ENCODE measurements at places on chromosomes 11 and 22.

GRCh38 chr22:40482391-40482790 lies 112.0 kb downstream of the SGSM3 start:
- no peak overlapping the region for H3K27ac ChIP-seq
- no peaks in the 10 kb centered on the region for H3K27me3 ChIP-seq
- DNase-seq, result no peak
- no peak overlapping the region for H3K4me3 ChIP-seq

DNA sequence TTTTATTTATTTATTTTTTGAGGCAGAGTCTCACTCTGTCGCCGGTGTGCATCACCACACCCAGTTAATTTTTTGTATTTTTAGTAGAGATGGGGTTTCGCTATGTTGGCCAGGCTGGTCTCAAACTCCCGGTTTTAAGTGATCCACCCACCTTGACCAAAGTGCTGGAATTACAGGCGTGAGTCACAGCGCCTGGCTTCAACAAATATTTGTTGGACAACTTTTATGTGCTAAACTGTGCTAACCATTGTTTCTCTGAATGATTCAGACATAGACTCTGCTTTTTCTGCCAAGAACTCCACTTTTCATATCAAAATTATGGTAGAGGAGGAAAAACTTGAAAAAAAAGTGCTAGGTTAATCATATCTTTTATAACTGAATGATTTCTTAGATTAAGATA lies 36.3 kb downstream of the MMP7 start:
- H3K4me1 ChIP-seq, result peaks cover 29% of the 10 kb centered on the region
- DNase-seq, result no peak
- H3K4me3 ChIP-seq, result no peak overlapping the region

GRCh38 chr11:65439331-65440181 lies 17.0 kb downstream of the NEAT1 start:
- peak overlapping the region; percentile 65 for H3K27ac ChIP-seq
- H3K27me3 ChIP-seq, result no peaks in the 10 kb centered on the region
- peaks cover 71% of the 10 kb centered on the region for H3K4me1 ChIP-seq

- H3K4me1 ChIP-seq, result peaks cover 30% of the 10 kb centered on the region
- H3K4me3 ChIP-seq, result no peak overlapping the region
- no peak overlapping the region for H3K27ac ChIP-seq
- peaks cover 2% of the 10 kb centered on the region for H3K36me3 ChIP-seq
- DNase-seq, result peak; percentile 39
- peaks cover 80% of the 10 kb centered on the region for H3K27me3 ChIP-seq
These were observed 107.3 kb upstream of the HSD17B12 start for GRCh38 chr11:43573233-43573632.

GRCh38 chr11:122273476-122274191 lies 157.6 kb upstream of the BLID start:
- H3K4me1 ChIP-seq, result no peaks in the 10 kb centered on the region
- H3K4me3 ChIP-seq, result no peak overlapping the region
- DNase-seq, result no peak
- H3K27ac ChIP-seq, result no peak overlapping the region
- H3K36me3 ChIP-seq, result no peaks in the 10 kb centered on the region
- no peaks in the 10 kb centered on the region for H3K27me3 ChIP-seq

DNA sequence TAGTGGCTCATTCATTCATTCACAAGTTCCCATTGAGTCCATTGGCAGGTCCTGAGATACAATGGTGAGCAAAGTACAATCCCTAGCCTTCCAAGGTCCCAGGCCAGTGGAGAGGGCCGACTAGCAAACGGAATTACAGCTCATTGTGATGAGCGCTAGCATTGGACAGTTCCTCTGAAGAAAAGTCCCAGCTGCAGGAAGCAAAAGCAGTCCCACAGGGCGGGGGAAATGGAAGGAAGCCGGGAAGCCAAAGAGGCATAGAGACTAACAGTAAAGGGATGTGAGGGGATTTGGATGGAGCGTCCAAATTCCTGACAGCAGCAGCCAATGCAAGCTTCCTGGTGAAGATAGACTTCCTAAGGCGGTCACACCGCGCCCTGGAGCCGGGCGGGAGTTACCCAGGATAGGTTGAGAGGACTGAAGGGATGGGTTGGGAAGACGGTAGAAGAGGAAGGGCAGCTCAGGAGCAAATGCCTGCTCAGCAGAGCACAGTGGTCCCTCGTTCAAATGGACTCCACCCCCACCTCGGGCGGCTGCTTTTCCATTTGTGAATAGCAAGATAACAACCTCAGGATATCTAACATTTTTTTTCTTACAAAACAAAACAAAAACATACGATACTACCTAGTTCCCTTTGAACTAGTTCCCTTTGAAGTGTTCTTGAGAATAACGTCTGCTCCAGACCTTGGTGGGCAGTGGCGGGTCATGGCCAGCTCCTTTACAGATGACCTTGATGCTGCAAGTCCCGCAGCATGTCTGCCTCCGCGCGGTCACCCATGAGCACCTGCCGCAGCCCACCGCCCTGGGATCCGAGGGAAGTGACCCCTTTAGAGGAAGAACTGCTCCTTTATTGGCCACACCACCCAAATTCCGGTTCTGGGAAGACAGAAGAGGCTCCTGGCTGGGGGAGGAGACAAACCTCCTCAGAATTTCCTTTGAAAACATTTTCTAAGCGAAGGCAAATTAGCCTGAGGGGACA lies 132.9 kb downstream of the RASSF10 start:
- H3K27me3 ChIP-seq, result peaks cover 6% of the 10 kb centered on the region
- no peak for DNase-seq
- H3K4me1 ChIP-seq, result no peaks in the 10 kb centered on the region
- H3K36me3 ChIP-seq, result no peaks in the 10 kb centered on the region
- H3K27ac ChIP-seq, result no peak overlapping the region

GRCh38 chr11:68840661-68841653 lies 759 bp downstream of the CPT1A start:
- peaks cover 5% of the 10 kb centered on the region for H3K27me3 ChIP-seq
- H3K4me1 ChIP-seq, result peaks cover 58% of the 10 kb centered on the region
- peaks cover 12% of the 10 kb centered on the region for H3K36me3 ChIP-seq
- peak overlapping the region; percentile 96 for H3K27ac ChIP-seq
- DNase-seq, result peak; percentile 47
- H3K4me3 ChIP-seq, result peak overlapping the region; percentile 87

GRCh38 chr22:29530716-29531115 lies 22.8 kb downstream of the THOC5 start:
- no peaks in the 10 kb centered on the region for H3K27me3 ChIP-seq
- H3K36me3 ChIP-seq, result peaks cover 65% of the 10 kb centered on the region
- no peak overlapping the region for H3K27ac ChIP-seq
- H3K4me3 ChIP-seq, result no peak overlapping the region
- H3K4me1 ChIP-seq, result no peaks in the 10 kb centered on the region

- no peak overlapping the region for H3K27ac ChIP-seq
- peaks cover 8% of the 10 kb centered on the region for H3K4me1 ChIP-seq
- DNase-seq, result no peak
- peaks cover 62% of the 10 kb centered on the region for H3K36me3 ChIP-seq
- no peaks in the 10 kb centered on the region for H3K27me3 ChIP-seq
These were observed 8.0 kb downstream of the STT3A start for GRCh38 chr11:125600663-125601062.

DNA sequence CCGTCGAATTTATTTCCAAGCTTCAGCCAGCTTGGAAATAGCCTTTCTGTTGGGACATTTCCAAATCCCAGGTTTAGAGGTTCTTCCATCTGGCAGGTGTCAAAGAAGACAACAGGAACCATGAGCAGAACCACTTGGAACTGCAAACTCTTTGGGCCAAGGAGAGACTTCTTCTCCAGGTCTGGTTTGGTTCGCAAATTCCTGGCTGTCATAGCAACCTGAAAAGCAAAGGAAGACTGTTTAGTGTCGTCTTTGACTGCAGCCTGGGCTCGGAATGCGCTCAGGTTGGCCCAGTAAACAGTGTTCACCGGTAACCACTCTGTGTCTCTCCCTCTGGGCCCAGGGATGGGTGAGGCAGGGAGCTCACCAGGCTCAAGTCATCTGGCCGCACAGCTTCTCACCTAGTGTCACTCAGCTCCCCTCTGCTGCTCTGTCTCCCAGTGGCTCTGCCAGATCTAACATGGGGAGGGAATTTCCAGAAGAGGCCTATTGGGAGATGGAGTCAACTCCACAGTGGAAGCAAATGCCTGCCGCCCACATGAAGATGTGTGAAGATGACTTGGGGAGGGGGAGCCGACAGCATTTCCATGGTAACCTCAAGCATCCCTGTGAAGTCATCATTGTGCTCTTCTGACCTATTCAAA lies 11.9 kb upstream of the CLMP start:
- no peaks in the 10 kb centered on the region for H3K36me3 ChIP-seq
- H3K27ac ChIP-seq, result no peak overlapping the region
- no peaks in the 10 kb centered on the region for H3K4me1 ChIP-seq
- no peak overlapping the region for H3K4me3 ChIP-seq
- peaks cover 44% of the 10 kb centered on the region for H3K27me3 ChIP-seq

- no peaks in the 10 kb centered on the region for H3K27me3 ChIP-seq
- H3K27ac ChIP-seq, result peak overlapping the region; percentile 71
- H3K4me1 ChIP-seq, result peaks cover 32% of the 10 kb centered on the region
- DNase-seq, result peak; percentile 57
These were observed 47.9 kb upstream of the SUSD2 start for GRCh38 chr22:24133187-24133965.

- no peak overlapping the region for H3K4me3 ChIP-seq
- DNase-seq, result no peak
- peaks cover 51% of the 10 kb centered on the region for H3K36me3 ChIP-seq
- peak overlapping the region; percentile 10 for H3K27ac ChIP-seq
- no peaks in the 10 kb centered on the region for H3K27me3 ChIP-seq
These were observed 7.8 kb downstream of the AMPD3 start for GRCh38 chr11:10462746-10463300.

GRCh38 chr11:116819049-116819448 lies 4.1 kb downstream of the APOA4 start:
- no peaks in the 10 kb centered on the region for H3K27me3 ChIP-seq
- H3K4me3 ChIP-seq, result no peak overlapping the region
- no peaks in the 10 kb centered on the region for H3K4me1 ChIP-seq
- H3K36me3 ChIP-seq, result no peaks in the 10 kb centered on the region
- H3K27ac ChIP-seq, result no peak overlapping the region
- no peak for DNase-seq

DNA sequence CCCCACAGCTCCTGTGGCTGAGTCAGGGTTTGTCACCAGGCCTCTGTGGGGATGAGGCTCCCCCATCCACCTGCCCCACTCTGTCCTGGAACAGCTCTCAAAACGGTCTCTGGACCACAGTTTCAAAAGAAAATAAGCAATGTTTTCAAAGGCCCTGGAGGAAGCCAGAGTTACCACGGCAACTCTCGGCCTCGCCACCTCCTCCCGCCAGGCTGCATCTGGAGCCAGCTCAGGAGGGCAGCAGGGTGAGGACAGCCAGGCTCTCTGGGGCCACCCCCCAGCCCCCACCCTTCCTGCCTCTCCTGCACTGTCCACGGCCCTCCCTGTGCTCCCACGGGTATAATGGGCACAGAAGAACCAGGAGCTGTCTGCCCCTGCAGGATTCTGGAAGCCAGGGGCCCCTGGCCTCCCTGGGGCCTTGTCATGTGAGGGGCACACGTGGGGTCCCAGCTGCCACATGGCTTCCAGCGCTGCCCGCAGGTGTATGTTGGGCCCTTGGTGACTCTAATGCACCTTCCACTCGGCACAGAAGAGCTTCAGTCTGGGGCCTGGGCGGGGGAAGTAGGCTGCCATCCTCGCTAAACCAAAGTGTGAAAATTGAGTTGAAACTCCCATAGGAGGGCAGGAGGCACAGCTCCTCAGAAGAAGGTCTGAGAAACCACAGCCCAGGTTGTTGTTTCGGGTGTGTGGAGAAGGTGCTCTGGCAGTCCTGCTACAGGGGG lies 10.3 kb downstream of the CD81 start:
- peak overlapping the region; percentile 77 for H3K27ac ChIP-seq
- peak overlapping the region; percentile 28 for H3K4me3 ChIP-seq
- H3K36me3 ChIP-seq, result peaks cover 8% of the 10 kb centered on the region
- peaks cover 61% of the 10 kb centered on the region for H3K4me1 ChIP-seq
- DNase-seq, result peak; percentile 50

DNA sequence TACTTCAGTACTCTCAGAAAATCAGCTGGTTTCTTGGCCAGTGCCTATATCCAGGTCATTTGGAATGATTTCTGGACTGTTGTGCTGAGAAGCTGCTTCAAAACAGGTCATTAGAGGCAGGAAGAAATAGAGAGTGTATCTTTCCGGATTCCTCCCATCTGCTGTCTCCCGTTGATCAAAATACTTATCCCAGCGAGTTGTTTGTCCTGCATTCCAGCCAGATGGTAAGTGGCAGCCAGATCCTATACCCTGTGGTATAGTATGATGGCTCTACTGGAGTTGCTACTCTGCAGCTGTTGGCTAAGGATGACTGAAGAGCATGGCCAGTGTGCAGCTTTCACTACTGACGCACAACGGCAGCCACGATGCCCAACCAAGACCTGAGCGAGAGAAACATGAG lies 560.9 kb upstream of the ANO5 start:
- DNase-seq, result no peak
- H3K4me1 ChIP-seq, result no peaks in the 10 kb centered on the region
- no peaks in the 10 kb centered on the region for H3K36me3 ChIP-seq
- H3K27me3 ChIP-seq, result no peaks in the 10 kb centered on the region
- H3K4me3 ChIP-seq, result no peak overlapping the region

DNA sequence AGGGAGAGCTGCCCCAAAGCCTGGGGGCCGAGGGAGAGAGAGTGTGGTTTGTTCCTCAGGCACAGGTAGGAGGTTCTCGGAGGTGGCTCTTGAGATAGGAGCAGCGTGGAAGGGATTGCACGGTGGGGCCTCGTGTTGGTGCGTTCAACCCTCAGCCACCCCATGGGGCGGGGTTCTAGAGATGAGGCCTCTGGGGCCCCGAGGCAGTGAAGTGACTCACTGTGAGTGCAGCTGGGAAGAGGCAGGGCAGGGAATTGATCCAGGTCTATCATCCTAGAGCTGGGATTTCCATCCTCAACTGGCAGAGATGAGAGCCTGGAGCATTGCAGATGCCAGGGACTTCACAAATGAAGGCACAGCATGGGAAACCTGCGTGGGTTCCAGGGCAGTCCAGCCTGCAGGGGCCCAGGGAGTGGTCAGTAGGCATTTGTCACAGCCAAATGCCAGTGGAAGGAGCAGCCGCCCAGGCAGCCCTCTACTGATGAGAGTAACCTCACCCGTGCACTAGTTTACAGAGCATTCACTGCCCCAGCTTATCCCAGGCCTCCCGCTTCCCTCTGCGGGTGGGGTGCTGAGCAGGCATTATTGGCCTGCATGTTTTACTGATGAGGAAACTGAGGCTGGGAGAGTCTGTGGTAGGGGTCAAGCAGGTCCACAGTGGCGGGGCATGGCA lies 5.1 kb upstream of the SMARCB1 start:
- H3K4me1 ChIP-seq, result peaks cover 26% of the 10 kb centered on the region
- DNase-seq, result no peak
- no peak overlapping the region for H3K4me3 ChIP-seq
- no peaks in the 10 kb centered on the region for H3K36me3 ChIP-seq

- DNase-seq, result no peak
- no peaks in the 10 kb centered on the region for H3K36me3 ChIP-seq
- H3K27ac ChIP-seq, result no peak overlapping the region
- H3K4me3 ChIP-seq, result no peak overlapping the region
These were observed 120.7 kb downstream of the PLEKHA7 start for GRCh38 chr11:16893456-16894066.

Data from activated CD8-positive, alpha-beta T cell treated with anti-CD3 and anti-CD28 coated beads, Interleukin-2, amount 10 ng/mL, durations not matched to agents 7 days and 5 days (primary cell).